GM13977 (cell line): ENCODE measurements at places on chromosomes 6 and 20.

- DNase-seq = no peak
These were observed 41.5 kb upstream of the EPB41L1 start for GRCh38 chr20:36113036-36113435.

- DNase-seq = no peak
These were observed 17.5 kb downstream of the PIM1 start for GRCh38 chr6:37187321-37188022.

DNA sequence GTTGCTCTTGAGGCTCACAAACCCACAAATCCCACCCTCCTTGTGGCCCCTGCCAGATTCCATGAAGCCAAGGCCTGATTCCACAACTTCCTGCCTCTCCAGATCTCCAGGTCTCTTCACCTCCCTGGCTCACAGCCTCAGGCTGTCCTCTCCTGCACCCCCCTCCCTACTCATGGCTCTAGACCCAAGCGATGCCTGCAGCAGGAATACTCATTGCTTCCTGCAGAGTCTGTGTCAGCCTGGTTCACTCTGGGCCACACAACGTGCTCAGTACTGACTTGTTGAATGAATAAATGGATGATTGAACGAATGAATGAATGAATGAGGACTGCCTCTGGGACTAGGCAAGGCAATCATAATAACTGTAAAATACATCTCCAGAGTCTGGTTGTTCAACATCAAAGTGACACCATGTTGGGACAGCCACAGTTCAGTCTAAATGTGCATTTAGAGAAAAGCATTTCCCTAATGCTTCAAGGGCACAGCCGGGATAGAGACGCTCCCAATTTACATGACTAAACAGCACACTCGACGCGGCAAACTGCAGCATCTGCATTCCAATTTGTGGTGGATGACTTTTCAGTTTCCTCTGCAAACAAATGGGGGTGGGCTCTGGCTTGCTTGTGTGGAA lies 139.9 kb downstream of the GRM4 start:
- DNase-seq = no peak

- no peak for DNase-seq
These were observed 6.3 kb upstream of the FAM184A start for GRCh38 chr6:119084784-119085183.

DNA sequence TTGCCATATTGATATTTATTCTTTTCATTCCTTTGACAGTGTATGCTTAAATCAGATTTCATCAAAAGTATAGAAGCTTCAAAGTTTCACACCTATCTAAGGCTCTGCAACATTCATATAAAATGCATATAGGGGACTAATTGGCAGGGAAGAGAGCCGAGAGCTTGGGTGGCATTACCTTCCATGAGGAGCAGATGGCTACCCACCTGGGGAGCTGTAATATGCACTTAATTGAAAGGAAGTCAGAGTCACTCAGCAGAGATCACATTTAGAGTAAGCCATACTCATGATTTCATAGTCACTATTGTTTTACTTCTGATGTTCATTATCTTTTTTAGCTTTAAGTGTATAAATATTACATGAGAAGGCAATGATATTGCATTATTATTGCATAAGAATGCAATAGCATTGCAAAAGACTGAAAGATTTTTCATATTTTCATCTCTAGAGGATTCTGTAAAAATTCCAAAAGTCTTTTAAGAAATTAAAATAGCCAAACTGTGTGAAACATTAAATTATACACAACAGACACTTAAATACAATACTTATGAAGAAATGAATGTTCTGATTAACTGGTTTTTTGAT lies 1305.2 kb downstream of the EPHA7 start:
- no peak for DNase-seq

DNA sequence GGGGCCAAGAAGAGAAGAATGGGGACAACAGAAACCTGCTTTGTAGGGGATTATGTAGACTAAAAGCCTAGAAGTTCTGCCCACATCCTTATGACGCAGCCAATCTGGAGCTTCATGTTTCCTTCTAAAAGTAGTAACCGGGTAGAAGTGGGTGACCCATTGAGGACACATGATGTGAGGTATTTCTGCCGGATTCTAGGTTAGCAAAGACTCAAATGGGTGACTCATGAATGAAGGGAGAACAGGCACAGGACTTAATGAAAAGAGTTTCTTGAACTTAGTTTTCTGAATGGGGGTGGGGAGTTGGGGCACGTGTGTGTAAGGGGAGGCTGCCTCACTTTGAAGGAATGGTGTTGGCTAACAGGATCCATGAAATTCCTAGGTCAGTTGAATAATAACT lies 68.8 kb downstream of the CDS2 start:
- no peak for DNase-seq

DNA sequence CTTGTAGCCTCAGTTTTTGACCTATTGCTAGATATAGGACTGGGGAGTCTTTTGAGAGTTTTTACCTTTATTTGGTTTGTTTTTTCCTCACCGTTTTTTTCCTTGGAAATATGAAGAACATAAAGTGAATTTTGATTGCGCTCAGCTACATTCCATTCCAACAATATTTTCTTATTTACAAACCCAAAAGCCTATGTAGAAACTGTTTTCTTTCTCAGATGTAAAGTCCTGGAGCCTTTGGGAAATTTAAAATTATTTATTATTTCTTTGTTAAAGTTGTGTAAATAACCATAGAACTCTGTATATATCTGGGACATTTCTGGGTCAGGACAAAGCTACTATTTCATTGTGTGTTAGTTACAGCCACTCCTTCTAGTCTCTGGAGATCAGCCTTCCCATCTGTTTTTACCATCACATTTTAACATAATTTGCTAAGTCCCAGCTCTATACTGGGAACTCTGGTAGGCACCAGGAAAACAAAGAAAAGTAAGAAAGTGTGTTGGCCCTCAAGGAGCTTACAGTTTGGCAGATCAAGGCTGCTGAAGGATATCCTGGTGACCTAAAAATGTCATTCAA lies 68.8 kb downstream of the JAG1 start:
- no peak for DNase-seq

GRCh38 chr20:46962452-46963195 lies 68.0 kb downstream of the EYA2 start:
- DNase-seq = no peak

GRCh38 chr20:21228511-21228910 lies 74.6 kb upstream of the XRN2 start:
- DNase-seq = peak; percentile 48

- no peak for DNase-seq
These were observed 69.7 kb downstream of the ECT2L start for GRCh38 chr6:138865480-138866109.

DNA sequence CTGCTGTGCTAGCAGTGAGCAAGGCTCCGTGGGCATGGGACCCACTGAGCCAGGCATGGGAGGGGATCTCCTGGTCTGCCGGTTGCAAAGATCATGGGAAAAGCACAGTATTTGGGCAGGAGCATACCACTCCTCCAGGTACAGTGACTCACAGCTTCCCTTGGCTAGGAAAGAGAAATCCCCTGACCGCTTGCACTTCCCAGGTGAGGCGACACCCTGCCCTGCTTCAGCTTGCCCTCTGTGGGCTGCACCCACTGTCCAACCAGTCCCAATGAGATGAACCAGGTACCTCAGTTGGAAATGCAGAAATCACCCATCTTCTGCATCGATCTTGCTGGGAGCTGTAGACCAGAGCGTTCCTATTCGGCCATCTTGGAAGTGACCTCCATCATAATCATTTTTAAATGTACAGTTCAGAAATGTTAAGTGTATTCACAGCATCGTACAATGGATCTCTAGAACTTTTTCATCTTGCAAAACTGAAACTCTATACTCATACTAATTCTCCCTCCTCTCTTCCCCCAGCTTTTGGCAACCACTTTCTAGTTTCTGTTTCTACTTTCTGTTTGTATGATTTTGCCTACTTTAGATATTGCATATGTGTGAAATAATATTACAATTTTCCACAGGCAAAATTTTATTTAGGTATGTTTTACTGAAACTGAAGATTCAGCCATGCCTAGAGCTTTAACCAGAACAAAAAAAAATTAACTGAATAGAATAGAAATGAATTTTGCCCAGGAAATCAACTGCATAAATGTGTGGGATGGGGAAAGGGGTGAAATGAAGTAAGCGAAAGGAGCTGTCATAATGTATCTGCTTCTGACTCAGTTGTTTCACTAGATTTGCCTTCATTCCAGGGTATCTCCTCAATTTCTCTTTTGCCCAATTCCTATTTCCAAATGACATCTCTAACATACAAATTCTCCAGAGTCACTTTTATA lies 100.0 kb downstream of the RWDD2A start:
- DNase-seq = peak; percentile 15

GRCh38 chr6:44548319-44548718 lies 160.8 kb downstream of the CDC5L start:
- no peak for DNase-seq

- DNase-seq = no peak
These were observed 305.0 kb upstream of the KCNQ5 start for GRCh38 chr6:72316675-72317380.

DNA sequence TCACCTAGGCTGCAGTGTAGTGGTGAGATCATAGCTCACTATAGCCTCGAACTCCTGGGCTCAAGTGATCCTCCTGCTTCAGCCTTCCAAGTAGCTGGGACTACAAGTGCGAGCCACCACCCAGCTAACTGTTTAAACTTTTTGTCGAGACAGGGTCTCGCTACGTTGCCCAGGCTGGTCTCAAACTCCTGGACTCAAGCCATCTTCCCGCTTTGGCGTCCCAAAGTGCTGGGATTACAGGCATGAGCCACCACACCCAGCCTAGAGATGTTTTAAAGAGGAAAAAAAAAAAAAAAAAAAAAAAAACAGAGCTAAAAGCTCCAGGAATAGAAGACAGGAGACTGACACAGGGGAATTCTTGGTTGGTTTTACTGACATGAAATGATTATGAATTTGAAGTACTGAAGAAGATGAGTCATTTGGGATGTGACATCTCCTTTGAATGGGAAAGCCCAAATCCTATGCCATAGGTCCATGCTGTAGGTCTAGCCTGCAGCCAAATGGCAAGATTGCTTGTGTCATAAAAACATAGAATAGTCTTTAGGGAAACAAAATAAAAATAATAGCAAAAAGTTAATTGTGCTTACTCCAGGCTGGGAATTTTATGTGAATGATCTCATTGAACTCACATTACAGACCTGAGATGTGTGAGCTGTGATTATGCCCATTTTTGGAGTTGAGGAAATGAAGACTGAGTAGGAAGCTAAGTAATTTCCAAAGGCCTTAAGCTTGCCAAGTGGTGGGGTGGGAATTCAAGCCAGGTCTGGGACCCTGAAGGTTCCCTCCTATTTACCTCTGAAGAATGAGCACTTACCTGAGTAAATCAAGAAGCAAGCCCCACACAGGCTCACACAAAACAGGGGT lies 24.3 kb upstream of the NHSL1 start:
- no peak for DNase-seq

GRCh38 chr6:20718705-20719653 lies 184.7 kb downstream of the CDKAL1 start:
- DNase-seq = no peak

DNA sequence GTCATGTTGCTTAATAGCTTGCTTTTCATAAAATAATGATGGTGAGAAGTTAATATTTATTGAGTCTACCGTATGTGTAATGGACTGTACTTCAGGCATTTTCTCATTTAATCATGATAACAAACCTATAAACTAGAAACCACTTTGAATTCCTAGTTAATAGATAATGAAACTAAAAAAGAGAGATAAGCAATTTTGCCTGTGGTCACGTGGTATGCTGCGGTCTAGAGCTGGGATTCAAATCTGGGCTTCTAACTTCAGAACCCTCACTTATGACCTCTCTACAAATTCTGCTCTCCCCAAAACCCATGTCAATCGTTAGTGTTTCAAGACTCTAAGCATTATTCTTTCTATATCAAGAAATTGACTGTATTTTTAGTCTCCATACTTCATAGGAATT lies 700.7 kb downstream of the PRKN start:
- DNase-seq = no peak

DNA sequence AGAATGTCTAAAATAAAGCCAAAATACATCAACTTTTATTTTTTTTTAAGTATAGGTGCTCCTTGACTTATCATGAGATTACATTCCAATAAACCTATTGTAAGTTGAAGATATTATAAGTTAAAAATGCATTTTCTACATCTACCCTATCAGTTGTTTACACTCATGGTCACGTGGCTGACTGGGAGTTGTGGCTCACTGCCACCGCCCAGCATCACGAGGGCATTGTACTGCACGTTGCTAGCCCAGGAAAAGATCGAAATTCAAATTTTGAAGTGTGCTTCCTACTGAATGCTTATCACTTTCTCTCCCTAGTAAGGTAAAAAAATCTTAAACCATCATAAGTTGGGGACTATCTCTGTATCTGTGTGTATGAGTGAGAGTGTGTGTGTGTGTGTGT lies 126.6 kb upstream of the RIN2 start:
- no peak for DNase-seq

- no peak for DNase-seq
These were observed 14.1 kb downstream of the SYNDIG1 start for GRCh38 chr20:24483435-24484080.
